ENCODE measurements at places on chromosomes 6 and 20. TPM values are rescaled to one million over a fixed set of nuclear protein-coding genes. Genes with fewer than 3 reads are reported as not detected.

Gene OR2B6
- total RNA-seq: not detected

Gene XKR7
- not detected for total RNA-seq

Gene SOBP
- total RNA-seq: 2.2 TPM

Gene SALL4
- under 0.01 TPM for total RNA-seq

Gene CTAGE9
- total RNA-seq: not detected

Gene PROKR2
- not detected for total RNA-seq

Data from endothelial cell of coronary artery (primary cell).